NCI-H1417 treated with DMSO at 0.1 percent for 48 hours (cell line): ENCODE measurements at places on chromosomes 11 and 22.

DNA sequence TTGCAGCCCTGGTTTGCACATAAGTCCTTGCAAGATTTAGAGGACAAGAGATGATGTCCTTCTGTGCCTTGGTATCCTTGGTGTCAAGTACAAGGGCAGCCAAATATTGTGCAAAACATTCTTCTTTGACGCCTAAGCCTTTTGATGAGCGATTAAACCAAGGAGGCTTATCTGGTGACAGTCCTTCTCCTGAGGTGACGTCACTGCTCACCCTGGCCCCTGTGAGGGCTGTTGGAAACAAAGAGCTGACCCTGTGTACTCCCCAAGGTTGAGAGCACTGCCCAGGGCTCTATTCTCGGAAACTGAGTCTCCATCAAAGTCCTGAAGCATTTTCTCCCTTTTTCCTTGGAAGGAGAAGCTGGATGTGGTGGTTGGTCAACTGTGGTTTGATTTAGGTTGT lies 4.7 kb upstream of the GRAMD1B start:
- DNase-seq: no peak

- no peak for DNase-seq
These were observed at the start of gene MS4A15 for GRCh38 chr11:60756307-60757032. Gene MS4A15, plus strand, starts transcription at chr11:60756867. Its CDS starts 6,867 bp downstream, at chr11:60763734.

GRCh38 chr11:66568124-66568916 lies at the start of gene CTSF:
Gene CTSF, minus strand, starts transcription at chr11:66568606. Its CDS starts 120 bp downstream, at chr11:66568486.
- peak; percentile 73 for DNase-seq

GRCh38 chr11:7499081-7499480 lies 13.8 kb downstream of the OLFML1 start:
- DNase-seq: no peak

DNA sequence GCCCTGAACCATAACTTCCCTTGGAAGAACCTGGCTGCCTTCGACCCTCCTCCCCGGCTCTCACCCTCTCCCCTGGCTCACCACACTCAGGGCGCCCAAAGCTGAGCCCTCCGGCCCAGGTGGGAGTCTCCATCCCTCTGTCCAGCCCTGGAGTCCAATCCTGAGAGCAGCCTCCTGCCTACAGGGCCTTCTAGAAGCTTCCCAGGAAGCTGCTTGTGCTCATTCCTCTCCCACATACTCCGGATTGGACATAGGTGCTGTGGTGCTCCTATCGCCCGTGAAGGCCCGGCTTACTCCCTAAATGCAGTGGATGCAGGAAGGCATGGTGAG lies 1332.0 kb downstream of the BRD1 start:
- no peak for DNase-seq

DNA sequence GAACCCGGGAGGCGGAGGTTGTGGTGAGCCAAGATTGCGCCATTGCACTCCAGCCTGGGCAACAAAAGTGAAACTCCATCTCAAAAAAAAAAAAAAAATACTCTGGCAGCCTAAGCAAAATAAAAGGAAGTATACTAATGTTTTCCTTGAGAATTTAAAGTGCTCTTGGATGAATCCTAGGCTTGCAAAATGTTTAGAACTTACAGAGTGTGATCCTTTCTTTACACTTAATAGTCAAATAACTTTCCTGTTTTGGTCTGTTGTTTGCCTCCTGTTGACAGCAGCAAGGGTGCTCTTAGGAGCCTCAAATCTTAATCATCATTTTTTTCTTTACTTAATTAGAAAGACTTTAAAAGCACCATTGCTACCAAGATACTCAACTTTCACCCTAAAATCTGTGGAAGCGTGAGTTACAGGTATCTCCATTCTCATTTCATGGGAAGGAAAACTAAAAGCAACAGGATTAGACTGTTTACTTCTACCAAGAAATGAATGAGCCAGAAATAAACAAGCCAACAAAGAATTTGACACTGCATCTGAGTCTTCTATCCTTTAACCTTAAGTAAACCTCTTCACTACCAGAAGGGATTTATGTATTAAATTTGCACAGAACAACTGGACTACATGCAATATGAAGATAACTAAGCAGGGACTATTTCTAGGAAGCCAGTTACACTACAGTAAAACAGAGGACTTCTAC lies 38.7 kb upstream of the CRTAM start:
- DNase-seq: no peak

- no peak for DNase-seq
These were observed 2.7 kb upstream of the RGL4 start for GRCh38 chr22:23688121-23688520.

DNA sequence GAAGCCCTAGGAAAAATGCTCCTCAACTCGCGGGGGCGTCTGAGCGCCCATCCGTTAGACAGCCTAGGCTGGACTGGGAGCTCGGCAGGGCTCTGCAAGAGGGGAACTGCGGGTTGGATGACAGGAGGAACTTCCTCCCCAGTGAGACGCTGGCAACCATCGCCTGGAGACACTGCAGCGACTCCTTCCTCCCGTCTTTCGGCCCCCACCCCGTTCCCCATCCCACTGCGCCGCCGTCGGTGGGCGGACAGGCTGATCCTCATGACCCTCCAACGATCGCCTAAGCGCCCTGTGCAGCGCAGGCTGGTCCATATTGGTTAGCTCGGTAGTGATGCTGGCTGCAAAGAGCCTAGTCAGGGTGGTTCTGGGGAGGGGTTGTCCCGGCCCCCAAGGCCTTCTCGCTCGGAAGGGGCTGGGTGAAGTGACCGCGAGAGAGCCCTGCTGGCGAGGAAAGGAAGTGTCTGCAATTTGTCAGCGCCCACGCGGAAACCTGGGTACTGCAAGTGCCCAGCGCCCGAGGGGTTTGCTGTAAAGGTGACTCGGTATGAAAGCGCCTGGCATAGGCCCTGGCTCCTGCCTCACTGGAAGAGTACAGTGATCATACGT lies 638 bp downstream of the NRGN start:
- no peak for DNase-seq

DNA sequence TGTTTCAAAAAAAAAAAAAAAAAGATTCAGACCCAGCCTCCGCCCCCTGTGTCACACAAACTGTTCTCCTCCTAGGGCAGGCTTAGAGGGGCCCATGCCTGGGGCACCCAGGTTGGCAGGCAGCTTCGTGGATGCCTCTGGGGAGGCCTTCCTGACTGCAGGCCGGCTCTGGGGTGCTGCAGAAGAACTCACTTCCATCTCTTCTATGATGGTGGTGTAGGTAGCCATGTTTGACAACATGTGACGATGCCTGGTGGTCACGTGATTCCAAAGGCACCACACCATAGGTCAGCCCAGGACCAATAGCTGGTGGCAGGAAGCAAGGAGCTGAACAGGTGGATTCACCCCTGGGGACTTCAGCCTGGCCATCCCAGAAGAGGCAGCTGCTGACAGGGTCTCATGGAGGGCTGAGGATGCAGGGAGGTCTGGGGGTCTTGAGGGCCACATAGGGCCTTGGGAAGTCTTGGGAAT lies 24.1 kb upstream of the CELSR1 start:
- no peak for DNase-seq

GRCh38 chr11:104620991-104621390 lies 277.3 kb downstream of the CASP12 start:
- no peak for DNase-seq

DNA sequence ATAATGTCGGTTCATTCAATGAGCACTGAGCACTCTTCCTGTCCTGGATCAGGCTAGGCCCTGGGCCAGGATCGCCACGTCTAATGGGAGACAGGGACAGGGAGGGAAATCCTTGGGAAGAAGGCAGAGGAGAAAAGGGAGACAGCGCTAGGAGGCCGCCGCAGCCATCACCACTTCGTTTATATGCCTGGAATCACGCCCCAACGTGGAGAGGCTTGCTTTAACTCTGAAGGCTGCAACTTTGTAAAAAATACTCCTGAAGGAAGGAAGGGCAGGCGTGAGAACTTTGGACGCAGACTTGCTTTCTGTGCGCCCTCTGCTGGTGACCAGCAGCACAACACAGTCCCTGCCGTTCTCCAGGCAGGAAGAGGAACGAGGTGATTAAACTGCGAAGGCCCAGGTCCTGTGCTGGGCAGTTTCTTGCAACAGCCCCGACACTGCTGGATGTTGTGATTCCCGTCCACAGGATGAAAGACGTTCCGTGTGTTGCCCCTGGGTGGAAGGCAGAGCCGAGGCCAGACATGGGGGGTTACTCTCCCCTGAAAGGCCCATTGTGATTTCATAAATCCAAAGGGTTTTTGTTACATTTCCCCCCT lies 22.1 kb downstream of the RIBC2 start:
- no peak for DNase-seq

DNA sequence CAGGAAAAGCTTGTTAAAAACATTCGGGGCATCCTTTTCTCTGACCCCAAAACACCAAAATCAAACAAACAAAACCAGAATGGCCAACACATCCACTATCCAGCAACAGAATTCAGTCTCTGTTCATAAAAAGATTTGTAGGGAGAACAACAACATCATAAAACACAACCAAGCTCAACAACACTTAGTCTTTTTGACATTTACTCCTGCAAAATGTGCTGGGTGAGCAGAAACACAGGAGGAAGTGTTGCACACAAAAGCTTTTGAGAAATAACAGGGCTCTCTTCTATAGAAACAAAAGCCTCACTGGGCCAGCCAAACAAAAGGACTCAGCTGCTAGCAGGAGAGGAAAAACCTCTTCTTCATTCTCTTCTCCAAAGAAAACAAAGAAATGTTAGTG lies 736.0 kb upstream of the CCDC90B start:
- peak; percentile 18 for DNase-seq

GRCh38 chr11:64743591-64744543 lies at the start of gene RASGRP2:
Gene RASGRP2, minus strand, starts transcription at chr11:64744142. Its CDS starts 1,276 bp downstream, at chr11:64742866.
- no peak for DNase-seq

DNA sequence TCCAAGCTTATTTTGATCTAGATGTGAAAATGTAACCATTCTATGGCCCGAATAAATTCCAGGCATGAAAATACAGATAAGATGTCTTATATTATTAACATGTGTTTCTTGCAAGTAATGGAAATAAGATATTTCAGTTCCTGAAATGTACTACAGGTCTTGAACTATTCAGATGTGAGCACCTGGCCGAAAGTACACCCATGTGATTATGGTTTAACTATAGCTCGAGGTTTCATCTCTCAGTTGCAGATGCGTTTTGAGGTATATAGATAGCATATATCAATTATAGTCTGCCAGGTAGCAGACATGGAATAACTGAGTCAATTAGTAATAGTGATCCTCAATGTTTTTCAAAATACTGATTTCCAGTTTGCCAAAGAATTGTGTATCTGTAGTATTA lies 68.3 kb downstream of the DDIAS start:
- no peak for DNase-seq

DNA sequence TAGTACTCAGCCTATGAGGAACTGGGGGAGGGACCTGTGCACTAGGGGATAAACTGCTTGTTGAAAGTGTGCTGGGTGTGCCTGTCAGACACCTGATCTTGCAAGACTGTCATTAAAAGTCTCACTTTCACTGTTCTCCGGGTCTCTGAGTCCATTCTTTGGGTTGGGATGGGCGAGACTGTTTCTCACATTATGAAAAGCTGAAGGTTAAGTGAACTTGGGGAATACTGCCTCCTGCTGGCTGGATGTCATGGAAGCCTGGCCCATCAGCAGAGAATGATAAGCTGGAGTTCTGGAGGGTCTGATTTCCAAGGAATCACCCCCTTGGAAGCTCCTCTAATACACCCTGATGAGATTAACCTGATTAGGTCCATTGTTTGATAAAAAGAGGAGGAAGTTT lies 9.0 kb upstream of the VPREB1 start:
- DNase-seq: no peak

DNA sequence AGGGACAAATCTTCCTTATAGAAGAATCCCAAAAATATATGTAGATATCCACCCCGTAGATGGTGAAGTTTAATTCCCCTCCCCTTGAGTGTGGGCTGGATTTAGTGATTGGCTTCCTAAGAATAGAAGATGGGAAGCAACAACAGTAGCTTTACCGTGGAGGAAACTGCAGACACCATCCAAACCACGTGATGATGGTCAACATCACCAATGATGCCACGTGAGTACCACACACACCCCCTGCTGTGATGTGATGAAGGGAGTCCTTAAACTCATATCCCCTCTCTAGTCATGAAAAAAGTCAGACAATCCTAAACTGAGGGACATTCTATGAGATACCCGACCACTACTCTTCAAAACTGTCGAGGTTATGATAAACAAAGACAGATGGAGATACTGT lies 76.4 kb upstream of the SLC22A12 start:
- DNase-seq: no peak

- DNase-seq: no peak
These were observed 180.2 kb downstream of the CHST1 start for GRCh38 chr11:45485070-45485707.

GRCh38 chr11:63761931-63762653 lies 6.5 kb downstream of the ZFTA start:
- DNase-seq: no peak

DNA sequence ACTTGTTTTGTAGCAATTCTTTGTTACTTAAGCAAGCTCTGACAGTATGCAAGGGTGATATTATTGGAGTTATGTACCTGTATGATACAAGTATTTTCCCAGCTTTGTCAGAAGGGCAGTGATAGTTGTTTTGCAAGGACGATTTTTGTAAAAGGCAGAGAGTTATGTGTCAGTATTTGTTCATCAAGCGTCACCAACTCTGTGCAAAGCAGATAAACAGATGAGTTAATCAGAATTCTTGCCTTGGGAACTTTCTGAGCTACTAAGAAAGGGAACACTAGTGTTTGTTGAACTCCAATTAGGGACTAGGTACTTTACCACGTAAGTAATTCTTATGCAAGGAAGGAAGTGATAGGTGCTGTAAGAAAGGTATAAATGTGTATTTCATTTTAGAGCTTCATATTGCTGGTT lies 1.4 kb downstream of the USP47 start:
- no peak for DNase-seq

GRCh38 chr22:44130076-44130711 lies 50.5 kb upstream of the PARVG start:
- DNase-seq: no peak

DNA sequence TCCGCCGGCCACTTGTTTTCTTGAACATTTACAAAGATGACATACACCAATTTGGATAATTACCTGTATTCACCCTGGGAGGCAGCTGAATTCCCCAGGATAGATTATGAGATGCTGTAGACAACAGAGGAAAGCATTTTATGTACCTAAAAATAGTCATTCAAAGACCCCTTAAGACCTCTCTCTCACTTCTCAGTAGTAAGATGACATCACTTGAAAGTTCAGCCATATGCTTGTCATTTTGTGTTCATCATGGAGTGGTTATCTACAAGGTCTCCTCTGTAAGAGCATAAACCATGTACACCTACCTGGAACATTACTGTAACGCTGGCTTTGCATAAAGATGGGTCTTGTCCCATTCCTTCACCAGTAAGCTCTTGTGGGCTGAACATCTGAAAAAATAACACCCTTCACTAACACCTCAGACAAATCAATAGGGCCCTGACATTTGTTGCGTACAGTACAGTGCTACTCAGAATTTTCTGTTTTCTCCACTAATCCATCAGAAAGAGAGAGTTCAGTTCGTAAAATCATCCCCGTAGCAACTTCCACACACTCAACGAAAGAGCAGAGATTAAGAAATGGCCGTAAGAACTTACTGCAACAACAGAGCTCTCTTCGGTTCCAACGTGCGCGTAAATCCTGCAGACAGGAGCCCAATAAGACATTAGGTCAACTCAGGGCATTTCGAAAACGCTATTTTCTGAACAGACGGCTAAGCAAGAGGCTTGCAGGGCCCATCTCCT lies 15.6 kb upstream of the WDR74 start:
- no peak for DNase-seq

GRCh38 chr22:27133019-27133431 lies 475.6 kb downstream of the MIAT start:
- DNase-seq: no peak
